ENCODE measurements at places on chromosomes 4 and X.

- DNase-seq = no peak
These were observed 105.3 kb downstream of the DHRSX start for GRCh38 chrX:2395261-2395992.

- no peak for DNase-seq
These were observed 22.4 kb downstream of the RBM47 start for GRCh38 chr4:40607221-40607620.

DNA sequence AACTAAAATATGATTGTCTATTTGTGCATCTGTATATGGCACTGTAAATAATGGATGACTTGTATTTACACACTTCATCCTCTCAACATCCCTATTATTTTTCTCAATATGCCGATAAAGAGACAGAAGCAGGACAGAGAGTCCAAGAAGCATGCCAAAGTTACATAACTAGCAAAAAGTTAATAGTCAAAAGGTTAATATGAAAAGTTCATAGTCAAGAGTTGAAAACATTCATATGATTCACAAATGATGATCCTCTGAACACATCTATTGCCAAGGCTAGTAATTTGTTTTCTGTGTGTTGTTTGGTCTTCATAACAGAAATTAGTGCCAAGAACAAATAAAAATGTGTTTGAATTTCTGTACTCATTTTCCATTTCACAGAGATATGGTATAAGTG, 231.0 kb downstream of the ADAMTS3 start:
- no peak for DNase-seq

- no peak for DNase-seq
These were observed 133.6 kb upstream of the C1QTNF7 start for GRCh38 chr4:15294202-15294601.

- no peak for DNase-seq
These were observed 110.5 kb downstream of the ANXA3 start for GRCh38 chr4:78661921-78662521.

- DNase-seq = no peak
These were observed 92.7 kb downstream of the USP46 start for GRCh38 chr4:52566136-52567031.
